ENCODE measurements at places on chromosomes 11 and 22. TPM values are rescaled to one million over a fixed set of nuclear protein-coding genes. Genes with fewer than 3 reads are reported as not detected.

The OR51B4 gene
- polyA plus RNA-seq = 0.24 TPM

The MOGAT2 gene
- 1.7 TPM for polyA plus RNA-seq

DNA sequence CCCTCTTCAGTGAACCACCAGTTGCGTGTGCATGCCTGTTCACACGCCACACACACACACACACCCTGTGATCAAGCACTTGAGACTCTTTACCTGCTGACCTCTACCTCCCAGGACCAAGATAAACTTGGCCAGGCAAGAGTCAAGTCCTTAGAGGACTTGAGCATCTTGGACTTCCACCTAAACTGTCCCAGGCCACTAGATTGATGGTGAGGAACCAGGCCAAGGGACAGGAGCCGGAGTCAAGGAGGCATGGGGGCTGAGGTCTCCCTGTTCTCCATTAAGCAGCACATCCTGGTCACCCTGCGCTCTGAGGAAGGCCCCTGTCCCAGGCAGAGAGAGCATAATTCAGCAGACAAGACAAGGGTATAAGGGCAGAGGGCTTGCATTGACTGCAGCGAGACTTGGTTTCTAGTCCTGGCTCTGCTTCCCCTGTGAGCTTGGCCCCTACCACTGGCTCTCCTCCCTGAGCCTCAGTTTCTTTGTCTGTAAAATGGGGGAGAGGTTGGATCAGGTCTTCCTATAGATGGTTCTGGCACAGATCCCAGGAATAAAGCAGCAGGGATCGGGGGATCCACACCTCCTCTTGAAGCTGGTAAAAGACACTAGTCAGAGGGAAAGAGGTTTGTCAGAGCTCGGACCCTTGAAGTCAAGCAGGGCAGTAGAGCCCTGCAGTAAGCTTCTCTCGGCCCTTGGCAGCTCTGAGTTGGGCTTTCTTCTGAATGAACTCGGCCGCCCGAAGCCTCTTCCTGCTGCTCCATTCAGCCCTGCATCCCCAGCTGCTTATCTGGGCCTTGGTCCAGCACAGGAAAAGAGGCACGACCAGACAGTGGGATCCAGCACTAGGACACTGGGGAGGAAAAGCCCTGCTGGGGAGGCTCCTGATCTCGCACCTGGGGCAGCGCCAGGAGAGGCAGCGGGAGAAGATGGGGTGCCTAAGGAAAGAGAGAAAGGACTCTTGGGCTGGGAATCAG is 2.0 kb downstream of the CREB3L1 start:
- DNase-seq = no peak

The OR51L1 gene
- polyA plus RNA-seq = not detected

DNA sequence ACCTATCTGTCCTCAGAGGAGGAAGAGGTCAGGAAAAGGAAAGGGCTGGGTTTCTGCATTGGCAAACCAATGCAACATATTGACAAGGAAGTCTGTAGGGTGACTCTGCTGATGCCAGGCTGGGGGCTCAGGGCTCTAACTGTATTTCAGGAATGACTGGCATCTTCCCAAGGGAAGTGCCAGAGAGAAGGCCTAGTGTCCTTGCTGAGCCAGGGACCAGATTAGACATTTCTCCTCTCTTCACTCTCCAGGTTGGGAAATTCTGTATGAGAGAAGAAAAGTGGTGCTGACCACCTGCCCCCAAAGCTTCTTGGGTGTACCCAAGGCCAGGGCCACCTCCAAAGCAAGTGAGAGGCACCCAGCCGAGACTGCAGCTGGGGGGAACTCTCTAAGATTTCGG is 27.2 kb downstream of the GRIK4 start:
- DNase-seq = no peak

All from right renal pelvis (tissue), 4 donors.